ENCODE measurements at places on chromosomes 3 and 15. TPM values are rescaled to one million over a fixed set of nuclear protein-coding genes. Genes with fewer than 3 reads are reported as not detected.

GOLGA8N gene
- total RNA-seq, result 6.2 TPM

NR2F2 gene
- total RNA-seq, result 40.3 TPM

GRCh38 chr3:58353722-58354553 lies 21.2 kb downstream of the PXK start:
- DNase-seq, result no peak

DNA sequence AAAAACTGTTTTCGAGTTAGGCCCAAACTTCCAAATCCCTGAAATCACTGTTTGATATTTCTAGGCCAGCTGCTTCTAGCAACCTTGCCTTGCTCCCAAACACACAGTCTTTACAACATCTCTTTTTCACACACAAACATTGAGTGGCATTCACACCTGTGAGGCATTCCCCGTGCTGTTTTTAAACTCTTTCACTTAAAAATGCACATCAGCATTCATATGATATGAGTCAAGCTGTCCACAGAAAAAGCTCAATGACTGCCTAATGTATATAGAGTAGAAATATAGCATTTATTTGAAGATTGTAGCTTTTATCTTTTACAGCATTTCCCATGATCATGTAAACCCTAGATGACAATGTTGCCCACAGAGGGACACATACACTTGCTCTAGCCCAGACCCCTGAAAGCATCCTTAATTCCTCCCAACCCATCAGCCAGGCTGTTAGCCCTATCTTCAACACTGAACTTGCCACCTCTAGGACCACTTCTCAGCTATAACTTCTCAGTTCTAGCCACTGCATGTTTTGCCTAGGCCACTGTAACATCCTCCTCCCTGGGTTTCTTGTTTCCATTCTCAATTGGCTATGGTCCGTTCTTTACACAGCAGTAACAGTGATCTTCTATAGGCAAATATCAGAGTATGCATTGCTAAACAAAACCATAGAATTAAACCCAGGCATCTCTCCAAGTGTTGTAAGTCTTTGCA lies 782.6 kb downstream of the DIPK2A start:
- DNase-seq, result no peak

GRCh38 chr3:158823426-158823825 lies 21.6 kb downstream of the MFSD1 start:
- DNase-seq, result no peak

- DNase-seq, result no peak
These were observed 24.0 kb upstream of the LIPC start for GRCh38 chr15:58407778-58408177.

DNA sequence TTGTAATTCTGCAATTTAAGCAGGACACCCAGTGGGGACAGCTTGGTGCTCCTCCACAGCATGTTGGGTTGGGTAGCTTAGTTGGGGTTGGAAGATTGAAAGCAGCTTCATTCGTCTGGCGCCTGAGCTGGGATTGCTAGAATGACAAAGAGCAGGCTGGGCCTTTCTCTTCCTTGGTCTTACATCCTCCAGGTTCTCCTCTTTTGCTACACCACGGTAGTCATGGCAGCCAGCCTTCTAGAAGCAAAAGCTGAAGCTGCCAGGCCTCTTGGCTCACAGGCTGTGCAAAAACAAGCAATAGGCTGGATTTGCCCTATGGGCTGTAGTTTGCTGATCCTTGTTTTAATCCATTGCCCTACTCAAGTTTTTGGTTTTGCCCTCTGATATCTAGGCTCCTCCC lies 3.2 kb upstream of the ANXA2 start:
- no peak for DNase-seq

- peak; percentile 84 for DNase-seq
These were observed 21.8 kb upstream of the NFKBIZ start for GRCh38 chr3:101827211-101828174.

- no peak for DNase-seq
These were observed 18.7 kb upstream of the SCN10A start for GRCh38 chr3:38834717-38835116.

DNA sequence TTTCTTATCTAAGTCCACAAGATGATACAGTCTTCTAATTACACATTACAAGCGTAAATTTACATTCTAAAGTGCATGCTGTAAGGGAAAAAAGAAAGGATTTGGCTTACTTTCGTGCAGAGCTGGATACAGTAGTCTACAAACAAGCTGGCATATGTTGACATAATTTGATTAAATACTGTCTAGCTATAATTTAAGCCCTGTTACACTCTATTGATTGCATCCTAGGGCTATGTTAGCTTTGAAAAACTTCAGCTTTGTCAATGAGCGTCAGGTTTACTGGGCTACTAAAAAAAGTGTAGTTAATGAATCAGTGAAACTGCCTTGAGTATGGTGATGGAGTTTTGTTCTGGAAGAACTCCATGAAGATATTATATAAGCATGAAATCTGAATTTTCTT lies 24.5 kb upstream of the PLCL2 start:
- DNase-seq, result no peak

All from adrenal gland (tissue), 19 donors.